ENCODE measurements at places on chromosomes 11 and 22.

DNA sequence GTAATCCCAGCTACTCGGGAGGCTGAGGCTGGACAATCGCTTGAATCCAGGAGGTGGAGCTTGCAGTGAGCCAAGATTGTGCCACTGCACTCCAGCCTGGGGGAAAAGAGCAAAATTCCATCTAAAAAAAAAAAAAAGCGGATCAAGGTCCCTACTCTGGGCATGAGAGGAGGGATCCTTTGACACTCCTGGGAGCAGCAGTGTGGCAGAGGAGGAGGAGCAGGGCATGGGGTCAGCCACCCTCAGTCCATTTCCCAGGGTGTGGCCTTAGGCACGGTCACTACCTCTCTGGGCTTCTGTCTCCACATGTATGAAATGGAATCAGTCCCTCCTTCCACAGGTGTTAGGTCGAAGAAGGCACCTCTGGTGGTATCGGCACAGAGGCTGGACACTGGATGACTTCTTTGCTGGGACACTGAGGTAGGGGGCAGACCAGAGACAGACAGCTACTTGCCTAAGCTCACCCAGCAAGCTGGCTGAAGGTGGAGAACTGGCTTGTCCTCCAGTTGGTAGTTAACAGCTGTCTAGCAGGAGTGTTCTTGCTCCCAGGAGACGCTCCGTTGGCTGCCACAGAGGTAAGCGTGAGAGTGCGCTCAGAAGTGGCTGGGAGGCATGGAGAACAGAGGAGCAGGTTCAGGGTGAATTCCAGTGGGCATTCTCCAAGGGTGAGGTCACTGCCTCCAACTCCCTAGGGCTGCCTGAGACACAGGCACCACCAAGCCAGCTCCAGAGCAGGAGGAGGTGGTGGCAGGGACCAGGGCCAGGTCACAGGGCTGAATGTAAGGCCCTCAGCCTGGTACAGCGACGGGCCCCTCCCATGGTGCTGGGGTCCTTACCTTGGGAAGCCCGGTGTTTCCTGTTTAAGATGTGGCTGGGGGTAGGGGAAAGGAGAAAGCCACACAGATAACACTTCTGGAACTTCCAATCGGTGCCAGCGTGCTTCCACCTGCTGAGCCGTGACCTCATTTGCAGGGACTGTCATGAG, 19.5 kb downstream of the TXN2 start:
- no peak for DNase-seq

- no peak for DNase-seq
Measured at GRCh38 chr11:62889484-62890437, 9.1 kb downstream of the SLC3A2 start.

GRCh38 chr11:8839957-8840945, 70.7 kb upstream of the AKIP1 start:
- no peak for DNase-seq

DNA sequence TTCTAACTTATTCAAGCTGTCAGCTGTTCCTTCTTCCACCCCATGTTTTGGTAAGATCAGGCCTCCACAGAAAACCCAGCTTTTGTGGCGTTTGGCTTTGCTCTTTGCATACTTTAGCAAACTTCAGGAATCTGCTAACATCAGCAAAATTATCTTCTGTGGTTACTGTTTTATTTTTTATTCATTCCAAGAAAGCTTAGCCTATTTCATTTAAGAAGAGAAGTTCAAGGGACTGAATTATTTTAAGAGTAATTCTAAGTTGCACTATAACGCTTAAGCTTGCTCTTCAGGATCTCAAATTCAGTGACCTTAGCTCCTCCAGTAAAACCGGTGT, 1.1 kb downstream of the JHY start:
- no peak for DNase-seq

GRCh38 chr11:69238573-69239351, 55.2 kb upstream of the MYEOV start:
- DNase-seq: no peak

All from GM12891 (cell line).